ENCODE measurements at places on chromosomes 11 and 22.
A peak's percentile ranks its signal among the peaks of the same experiment; 100 is the strongest.

DNA sequence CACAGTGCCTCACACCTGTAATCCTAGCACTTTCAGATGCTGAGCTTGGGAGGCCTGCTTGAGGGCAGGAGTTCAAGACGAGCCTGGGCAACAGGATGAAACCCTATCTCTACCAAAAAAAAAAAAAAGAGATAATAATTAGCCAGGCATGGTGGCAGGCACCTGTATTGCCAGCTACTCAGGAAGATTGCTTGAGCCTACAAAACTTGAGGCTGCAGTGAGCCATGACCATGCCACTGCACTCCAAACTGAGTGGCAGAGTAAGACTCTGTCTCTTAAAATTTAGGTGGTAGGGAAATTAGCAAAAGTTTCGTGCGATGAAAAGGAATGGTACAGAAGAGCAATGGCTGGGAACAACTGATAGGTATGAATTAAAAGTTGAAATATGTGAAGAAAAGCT is 18.0 kb downstream of the ST13 start:
- no peak for DNase-seq

GRCh38 chr22:22520020-22520656 is at the start of gene ZNF280A:
Gene ZNF280A (minus strand): TSS chr22:22520270. CDS start chr22:22515630, 4,640 bp downstream.
- DNase-seq: no peak

DNA sequence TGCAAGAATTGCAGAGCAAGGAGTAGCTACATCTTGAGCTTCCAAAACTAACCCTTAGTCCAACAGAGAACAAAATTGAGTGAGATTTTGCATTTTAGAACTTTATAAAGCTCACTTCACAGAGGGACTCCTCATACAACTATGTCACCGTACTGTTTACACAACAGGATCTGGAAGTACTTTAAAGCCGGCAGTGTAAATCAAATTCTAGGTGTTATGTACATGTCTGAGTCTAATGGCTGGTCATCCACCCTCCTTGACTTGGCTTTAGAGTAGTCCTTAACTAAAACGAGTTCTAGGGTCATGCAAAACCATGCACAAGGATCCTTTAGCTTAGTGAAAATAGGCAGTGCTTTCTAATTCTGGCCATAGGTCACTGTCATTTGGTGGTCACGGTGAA is 23.5 kb downstream of the IRAG1 start:
- DNase-seq: no peak

DNA sequence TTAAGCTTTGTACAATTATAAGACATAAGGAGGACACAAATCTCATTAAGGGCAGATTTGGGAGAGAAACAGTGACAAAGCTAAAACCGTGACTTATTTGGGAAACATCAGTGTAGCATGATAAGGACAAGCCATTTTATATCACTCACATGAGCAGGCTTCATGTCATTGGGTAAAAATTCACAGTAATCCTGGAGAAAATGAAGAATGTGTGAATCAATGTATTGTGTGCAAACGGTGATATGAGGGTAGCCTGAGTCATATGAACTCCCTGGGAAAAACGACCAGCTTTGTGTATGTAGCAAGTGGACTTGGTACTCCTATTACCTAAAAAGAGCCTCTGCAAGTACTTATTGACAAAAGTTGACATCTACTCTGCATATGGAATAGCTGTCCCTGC is 6.0 kb upstream of the TRIM34 start:
- DNase-seq: no peak

DNA sequence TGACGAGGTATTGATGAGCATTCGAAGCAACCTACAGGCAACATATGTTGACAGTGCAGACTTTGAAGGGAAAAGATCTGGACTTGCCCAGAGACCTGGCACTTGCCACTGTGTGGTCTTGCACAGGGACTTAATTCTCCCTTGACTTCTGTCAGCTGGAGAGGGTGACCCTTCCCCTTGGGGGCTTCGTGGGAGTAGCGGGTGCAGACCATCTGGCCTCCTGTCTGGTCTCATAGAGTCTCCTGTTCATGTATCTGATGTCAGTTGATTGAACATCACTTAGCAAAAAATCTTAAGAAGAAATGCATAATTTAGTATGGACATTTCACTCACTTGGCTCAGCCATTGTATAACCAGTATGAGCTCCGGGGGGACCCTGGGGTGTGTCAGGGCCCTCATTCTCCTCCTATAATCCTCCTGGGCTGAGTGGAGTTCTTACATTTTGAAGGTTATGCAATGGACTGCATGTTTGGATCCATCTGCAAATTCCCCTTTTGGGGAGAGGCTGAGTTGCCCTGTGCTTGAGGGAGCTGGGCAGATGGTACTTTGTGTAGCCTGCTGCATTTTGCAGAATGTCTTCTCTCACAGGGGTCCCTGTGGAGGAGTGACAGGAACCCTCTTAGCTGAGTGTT is 13.0 kb downstream of the BCR start:
- no peak for DNase-seq

DNA sequence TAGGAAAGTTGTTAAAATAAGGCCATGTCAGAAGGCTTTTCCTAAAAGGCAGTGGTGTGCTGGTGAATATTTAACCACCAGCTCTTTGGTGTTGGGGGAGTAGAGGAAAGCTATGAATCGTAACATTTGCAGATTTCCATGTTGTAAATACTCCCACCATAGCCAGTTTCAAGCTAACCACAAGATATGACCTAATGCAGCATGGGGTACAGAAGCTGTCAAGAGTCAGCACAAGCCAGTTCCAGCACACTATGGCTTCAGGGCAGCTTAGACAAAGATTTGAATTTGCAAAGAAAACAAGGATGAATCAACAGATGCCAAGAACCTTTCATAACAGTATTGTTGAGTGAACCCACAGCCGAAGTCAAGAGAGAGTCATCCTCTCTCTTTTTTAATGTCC is 40.0 kb downstream of the COMMD9 start:
- no peak for DNase-seq

- no peak for DNase-seq
Observed at GRCh38 chr11:91972665-91973266, 251.9 kb upstream of the FAT3 start.

- no peak for DNase-seq
Observed at GRCh38 chr11:35304900-35305460, 114.4 kb downstream of the SLC1A2 start.

GRCh38 chr11:95702526-95702925 is 87.1 kb downstream of the FAM76B start:
- no peak for DNase-seq

- no peak for DNase-seq
Observed at GRCh38 chr11:128701086-128701485, 7.2 kb downstream of the FLI1 start.

- DNase-seq: no peak
Observed at GRCh38 chr11:69862797-69863543, 43.8 kb upstream of the FGF3 start.

- DNase-seq: no peak
Observed at GRCh38 chr11:16763746-16764145, 25.3 kb downstream of the C11orf58 start.

- no peak for DNase-seq
Observed at GRCh38 chr11:1116104-1116503, 41.4 kb downstream of the MUC2 start.

DNA sequence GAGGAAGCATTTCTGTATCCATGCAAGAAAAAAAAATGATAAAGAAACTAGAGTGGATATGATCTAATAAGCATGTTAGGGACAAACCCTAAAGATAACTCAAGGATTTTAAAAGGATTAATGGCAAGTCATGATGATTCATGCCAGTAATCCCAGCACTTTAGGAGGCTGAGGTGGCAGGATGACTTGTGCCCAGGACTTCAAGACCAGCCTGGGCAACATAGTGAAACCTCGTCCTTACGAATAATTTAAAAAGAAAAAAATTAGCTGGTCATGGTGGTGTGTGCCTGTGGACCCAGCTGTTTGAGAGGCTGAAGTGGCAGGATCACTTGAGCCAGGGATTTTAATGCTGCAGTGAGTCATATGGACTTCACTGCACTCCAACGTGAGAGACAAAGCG is 145.5 kb upstream of the BLID start:
- no peak for DNase-seq

- no peak for DNase-seq
Observed at GRCh38 chr22:20408891-20409290, 14.9 kb downstream of the ZNF74 start.

- DNase-seq: no peak
Observed at GRCh38 chr22:22918297-22918965, 30.8 kb downstream of the IGLL5 start.

- no peak for DNase-seq
Observed at GRCh38 chr22:42343121-42343454, 72.6 kb upstream of the TCF20 start.

- DNase-seq: no peak
Observed at GRCh38 chr11:30830681-30831080, 244.5 kb upstream of the MPPED2 start.

DNA sequence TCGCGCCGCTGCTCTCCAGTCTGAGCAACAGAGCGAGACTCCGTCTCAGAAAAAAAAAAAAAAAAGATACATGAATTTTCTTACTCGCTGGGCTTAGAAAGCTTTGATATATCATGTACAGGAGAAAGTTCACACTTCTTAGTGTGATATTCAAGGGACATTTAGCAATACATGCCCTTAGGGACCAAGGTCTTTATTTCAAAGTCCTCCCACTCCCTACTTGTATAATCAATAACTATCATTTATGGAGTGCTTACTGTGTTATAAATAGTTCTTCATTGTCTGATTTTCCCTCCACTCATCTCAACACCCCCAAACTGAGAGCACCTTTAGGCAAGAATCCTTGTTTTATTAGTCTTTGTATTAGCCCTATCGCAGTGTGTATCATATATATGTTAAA is 103.3 kb downstream of the UVRAG start:
- DNase-seq: no peak

DNA sequence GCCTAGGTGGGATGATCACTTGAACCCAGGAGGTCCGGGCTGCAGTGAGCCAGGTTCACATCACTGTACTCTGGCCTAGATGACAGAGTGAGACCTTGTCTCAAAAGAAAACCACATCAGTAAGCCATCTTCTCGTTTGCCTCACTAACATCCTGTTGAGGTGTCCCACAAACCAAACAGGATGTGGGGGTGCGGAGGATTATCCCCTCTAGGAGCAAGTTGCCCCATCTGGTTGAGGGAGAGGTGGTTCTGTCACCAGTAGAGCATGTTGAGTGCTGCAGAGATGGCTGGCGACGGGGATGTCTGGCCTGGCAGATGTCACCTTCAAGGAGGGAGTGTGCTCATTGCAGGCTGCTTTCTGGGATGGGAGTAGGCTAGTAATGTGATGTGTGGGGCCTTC is 72.4 kb downstream of the ZNRF3 start:
- DNase-seq: peak; percentile 81

DNA sequence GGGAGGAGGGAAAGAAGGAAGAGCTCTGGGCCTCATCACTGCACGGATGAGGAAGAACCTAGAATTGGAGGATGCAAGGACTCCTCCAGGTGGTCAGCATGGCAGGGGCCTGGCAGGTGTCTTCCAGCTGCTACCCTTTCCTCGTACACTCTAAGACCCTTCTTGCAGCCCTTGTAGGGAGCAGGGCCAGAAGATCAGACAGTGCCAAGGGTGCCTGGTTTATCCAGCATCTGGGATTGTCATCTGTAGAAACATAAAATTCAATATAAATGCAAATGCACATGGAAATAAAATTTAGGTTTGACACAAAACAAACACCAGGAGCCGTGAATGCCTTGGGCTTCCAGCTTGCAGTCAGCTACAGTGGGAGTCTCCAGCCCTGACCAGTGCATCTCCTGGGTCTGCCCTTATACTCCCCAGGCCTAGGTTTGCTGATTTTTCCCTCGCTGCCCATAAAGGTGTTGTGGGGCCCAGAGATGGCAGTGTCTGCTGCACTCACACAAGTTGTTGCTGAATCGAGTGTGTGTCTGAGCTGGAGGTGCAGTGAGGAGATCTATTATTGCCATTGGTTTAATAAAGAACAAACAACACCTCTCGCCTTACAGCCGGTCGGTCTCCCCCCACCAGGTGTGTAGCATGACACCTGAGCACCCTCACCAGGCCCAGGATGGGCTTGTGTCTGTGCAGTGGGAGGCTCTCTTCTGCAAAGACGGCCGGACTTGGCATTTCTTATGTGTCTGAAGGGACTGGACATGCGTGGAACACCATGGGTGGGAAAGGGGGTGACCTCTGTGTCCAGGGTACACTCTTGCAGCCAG is 87.1 kb downstream of the BCR start:
- no peak for DNase-seq

DNA sequence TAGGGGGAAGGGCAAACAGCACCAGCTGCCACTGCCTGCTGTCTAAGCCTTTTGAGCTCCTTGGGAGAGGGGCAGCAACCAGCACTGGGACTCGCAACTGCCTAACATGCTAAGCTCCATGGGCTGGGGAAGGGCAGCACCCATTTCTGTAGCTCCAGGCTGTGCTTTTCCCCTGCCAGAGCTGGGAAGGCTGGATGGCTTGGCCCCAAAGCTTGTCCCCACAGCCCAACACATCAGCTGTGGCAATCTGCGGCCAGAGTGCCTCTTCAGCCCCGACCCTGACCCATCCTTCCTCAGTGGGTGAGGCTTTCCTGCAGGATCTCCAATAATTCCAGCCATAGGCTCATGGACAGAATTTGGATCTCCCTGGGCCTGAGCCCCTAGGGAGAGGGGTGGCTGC is 551.3 kb downstream of the TMEM135 start:
- no peak for DNase-seq

DNA sequence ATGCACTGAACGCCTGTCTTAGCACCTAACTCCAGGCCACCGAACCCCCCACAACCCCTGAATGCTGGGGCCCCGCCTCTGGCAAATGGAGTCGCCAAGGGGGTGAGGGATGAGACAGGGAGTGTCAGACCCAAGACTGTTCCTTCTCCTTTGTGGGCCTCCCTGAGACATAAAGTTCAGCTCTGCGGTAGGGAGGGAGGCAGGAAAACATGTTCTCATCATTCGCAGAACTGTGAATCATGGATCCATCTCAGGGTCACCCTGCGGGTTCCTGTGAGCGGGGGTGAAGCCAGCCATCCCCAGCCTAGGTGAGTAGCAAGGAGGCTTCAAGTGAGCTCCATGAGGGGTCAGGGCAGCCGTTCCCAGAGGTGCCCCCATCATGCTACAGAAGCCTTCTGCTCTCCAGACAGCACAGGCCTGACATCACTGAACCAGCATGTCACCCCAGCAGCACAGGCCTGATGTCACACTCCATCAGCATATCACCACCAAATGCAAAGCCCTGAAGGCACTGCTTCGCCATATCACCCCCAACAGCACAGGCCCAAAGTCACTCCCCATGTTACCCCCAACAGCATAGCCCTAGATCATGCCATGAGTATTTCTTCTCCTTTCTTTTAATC is 27.2 kb downstream of the TMPRSS6 start:
- DNase-seq: no peak

Measured in activated naive CD8-positive, alpha-beta T cell treated with anti-CD3 and anti-CD28 coated beads for 36 hours (primary cell).